Stimulated activated CD4-positive, alpha-beta T cell treated with anti-CD3 and anti-CD28 coated beads, Interleukin-15, amount 100 ng/mL, for 1 hour (primary cell): ENCODE measurements at places on chromosomes 6 and 20.

DNA sequence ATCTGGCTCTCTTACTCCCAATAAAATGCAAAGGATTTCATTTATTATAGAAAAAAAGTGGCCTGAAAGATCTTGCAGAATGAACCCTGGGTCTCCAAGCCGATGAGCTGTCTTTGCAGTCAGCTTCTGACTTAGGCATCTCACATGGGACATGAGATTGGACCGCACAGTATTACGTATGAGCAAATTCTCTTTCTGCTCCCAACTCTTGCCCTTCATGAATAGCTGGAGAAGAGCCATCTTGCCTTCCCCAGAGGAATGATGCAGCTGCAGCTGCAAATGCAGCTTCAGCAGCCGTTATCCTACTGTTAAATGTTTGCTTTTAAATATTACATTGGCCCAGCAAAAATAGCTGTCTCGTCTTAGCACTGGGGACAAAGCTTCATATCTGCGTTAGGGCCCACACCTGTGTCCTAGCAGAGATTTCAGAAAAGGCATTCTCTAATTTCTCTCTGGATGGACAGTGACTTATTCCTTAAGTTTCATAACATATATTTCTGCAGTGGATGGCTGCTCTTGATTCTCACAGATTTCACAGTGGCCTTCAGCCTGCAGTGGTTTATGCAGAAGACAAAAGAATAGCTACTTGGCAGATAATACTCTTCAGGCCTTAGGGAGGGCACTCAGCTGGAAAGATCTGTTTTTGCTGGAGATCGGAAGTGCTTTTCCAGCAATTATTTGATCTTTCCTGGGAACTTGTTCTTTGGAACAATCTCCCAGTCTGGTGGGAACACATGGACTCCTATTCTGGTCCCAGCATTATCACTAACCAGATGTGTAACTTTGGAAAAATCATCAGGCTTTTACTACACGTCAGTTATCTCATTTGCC, 129.2 kb downstream of the FYN start:
- no peak for DNase-seq

- no peak for DNase-seq
These were observed 291.5 kb downstream of the TBC1D32 start for GRCh38 chr6:121042766-121043165.

GRCh38 chr6:14549304-14549770, 431.8 kb downstream of the CD83 start:
- no peak for DNase-seq

GRCh38 chr6:2957696-2958330, 13.6 kb downstream of the SERPINB6 start:
- DNase-seq, result no peak

DNA sequence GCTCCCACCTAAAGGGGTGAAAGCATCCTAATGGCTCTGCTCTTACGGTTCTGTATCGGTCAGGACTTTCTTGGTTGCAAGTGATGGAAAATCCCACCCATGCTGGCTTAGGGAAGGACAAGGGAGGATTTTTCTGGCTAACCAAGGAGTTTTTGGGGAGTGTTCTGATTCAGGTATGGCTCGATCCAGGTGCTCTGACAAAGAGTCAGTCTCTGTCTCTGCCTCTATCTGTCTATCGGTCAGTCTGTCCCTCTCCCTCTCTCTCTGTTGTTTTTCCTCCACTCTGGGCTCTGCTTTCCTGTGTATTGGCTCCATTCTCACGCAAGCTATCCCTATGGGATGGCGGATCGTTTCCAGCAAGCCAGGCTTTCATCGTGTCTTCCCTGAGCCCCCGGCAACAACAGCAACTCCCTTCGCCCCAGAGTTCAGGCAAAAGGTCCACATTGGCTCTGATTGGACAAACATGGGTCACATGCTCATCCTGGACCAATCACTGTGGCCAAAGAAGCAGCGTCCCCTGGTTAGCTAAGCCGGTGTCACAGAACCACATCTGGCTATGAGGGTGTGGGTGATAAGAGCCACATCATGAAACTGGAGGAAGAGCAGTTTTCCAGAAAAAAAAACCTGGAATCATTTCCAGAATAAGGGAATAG, 160.3 kb downstream of the BMP7 start:
- DNase-seq, result no peak

- no peak for DNase-seq
These were observed 157.0 kb upstream of the DTNBP1 start for GRCh38 chr6:15819841-15820240.

DNA sequence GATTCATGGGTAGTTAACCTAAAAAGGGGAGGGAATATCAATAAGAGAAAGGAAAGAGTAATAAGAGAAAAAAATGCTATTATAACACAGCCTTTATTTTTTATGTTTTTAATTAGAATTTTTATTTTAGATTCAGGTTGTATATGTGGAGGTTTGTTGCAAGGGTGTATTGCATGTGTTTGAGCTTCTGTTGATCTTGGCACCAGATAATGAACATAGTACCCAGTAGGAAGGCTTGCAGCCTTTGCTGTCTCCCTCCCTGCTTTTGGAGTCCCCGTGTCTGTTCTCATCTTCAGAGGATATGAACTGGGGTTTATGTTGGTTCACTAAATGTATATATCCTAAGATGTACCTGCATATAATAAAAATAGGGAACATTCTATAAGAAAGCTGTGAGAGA, 250.0 kb downstream of the UST start:
- no peak for DNase-seq

DNA sequence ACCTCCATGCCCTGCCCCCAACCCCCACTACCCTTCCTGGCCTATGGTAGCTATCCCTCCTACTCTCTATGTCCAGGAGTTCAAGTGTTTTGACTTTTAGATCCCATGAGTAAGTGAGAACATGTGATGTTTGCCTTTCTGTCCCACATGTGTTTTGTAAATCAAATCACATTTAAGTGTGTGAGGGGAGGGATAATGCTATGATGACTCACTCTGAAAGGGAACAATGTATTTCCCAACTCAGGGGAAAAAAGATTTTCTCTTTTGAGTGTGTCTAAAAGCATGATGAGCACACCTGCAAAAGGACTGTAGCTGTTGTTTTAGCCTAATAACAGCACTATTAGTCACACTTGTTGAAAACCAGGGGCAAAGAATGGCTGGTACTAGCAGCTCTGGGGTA, 193.7 kb downstream of the GJA10 start:
- no peak for DNase-seq

- no peak for DNase-seq
These were observed 38.3 kb upstream of the LTV1 start for GRCh38 chr6:143804835-143805239.

- DNase-seq, result no peak
These were observed 196.2 kb downstream of the BCKDHB start for GRCh38 chr6:80302716-80303115.

GRCh38 chr6:143262859-143263258, 187.6 kb downstream of the ADAT2 start:
- no peak for DNase-seq

GRCh38 chr6:7541175-7542064, at the start of gene DSP:
Gene DSP (plus strand): TSS chr6:7541671. CDS start chr6:7541916, 245 bp downstream.
- no peak for DNase-seq

GRCh38 chr6:5537132-5537531, 275.8 kb downstream of the FARS2 start:
- no peak for DNase-seq

DNA sequence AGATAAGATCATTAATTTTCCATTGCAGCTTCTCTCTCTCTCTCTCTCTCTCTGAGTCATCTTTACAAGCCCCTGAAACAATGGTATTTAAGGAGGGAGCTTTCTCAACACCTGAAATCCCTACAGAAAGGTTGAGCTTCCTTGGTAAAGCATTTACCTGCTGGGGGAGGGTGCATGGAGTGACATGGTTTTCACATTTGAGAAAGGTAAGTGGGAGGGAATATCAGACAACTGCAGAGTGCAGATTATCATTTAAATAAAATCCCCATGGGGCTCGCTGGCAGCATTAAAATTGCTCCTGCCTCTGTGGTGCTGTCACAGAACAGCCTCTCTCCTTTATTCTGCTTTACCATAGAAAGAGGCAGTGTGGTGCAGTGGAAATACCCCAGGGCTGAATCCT, 10.3 kb upstream of the PDYN start:
- no peak for DNase-seq

- no peak for DNase-seq
These were observed 2.8 kb upstream of the KCNQ2 start for GRCh38 chr20:63475209-63475608.

GRCh38 chr6:166658115-166658791, 31.2 kb upstream of the RPS6KA2 start:
- DNase-seq, result no peak

GRCh38 chr6:44631968-44632367, 244.5 kb downstream of the CDC5L start:
- DNase-seq, result no peak

DNA sequence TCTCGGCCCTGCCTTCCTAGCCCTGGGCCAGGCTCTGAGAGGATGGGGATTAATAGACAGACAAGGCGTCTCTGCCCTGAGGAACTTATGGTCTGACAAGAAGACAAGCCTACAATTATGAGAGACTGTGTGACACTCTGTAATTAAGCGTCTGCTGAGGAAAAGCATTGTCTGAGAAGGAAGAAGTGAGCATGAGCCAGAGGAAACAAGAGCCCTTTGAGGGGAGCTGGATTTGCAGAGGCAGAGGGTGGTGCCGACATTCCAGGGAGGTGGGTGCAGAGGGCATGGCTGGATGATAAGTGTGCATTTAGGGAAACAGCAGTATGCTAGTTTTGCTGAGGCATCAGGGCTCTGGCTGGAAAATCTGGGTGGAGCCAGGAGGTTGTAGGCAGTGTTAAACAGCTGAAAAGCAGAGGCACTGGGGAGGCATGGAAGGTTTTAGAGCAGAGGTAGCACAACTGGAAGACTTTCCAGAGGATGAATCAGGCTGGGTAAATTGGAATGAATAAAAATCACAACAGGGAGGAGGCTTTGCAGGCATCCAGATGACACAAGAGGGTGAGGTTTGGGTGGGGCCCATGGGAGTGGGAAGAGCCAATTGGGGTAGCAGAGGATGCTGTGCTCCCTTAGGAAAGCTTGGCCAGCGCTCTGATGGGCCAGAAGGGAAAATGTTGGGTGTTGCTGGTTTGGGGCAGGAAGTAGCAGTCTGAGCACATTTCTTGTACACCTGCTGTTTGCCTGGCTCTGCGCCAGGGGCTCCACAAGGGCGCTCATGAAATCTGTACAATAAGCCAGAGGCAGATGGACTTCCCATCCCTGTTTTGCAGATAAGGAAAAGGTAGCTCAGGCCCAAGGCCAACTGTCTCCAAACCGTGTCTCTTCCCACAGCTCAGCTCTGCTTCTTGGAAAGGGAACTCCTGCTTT, 74.0 kb upstream of the MYL9 start:
- DNase-seq, result no peak

GRCh38 chr20:33263784-33264183, 19.2 kb upstream of the BPIFB1 start:
- DNase-seq, result no peak
